Activated naive CD8-positive, alpha-beta T cell treated with anti-CD3 and anti-CD28 coated beads for 36 hours (primary cell): ENCODE measurements at places on chromosomes 3 and 15. TPM values are rescaled to one million over a fixed set of nuclear protein-coding genes. Genes with fewer than 3 reads are reported as not detected.

ASB14 gene
- not detected for total RNA-seq

DNA sequence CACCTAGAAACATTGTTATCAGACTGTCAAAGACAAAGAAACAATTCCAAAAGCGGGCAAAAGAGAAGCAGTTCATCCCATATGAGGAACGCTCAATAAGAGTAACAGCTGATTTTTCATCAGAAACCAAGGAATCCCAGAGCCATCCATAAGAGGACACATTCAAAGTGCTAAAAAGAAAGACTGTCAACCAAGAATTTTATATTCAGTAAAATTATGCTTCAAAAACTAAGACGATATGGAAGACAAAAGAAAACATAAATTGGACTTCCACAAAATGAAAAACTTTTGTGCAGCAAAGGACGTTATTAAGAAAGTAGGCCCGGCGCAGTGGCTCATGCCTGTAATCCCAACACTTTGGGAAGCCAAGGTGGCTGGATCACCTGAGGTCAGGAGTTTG, 4.0 kb downstream of the LEO1 start:
- no peak for DNase-seq

VPS13C gene
- 29.8 TPM for total RNA-seq

DNA sequence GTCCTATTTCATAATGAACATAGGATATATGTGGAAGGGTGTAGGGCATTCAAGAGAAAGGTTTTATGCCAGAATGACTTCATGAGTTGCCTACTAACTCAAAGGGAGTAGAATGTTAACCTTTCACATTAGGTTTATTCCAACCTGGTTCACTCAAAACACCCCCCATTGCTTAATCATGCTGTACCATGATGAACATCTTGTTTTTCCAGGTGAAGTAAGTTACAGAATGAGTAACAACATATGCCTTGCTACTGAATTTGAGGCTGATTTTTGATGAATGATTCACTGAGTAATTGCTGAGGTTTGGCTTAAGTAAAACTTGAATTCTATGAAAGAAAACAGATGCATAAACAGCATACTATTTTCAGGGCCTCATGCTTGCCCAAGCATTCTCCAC, 5.9 kb upstream of the CLDN16 start:
- DNase-seq = no peak

ANKRD34C gene
- not detected for total RNA-seq

DNA sequence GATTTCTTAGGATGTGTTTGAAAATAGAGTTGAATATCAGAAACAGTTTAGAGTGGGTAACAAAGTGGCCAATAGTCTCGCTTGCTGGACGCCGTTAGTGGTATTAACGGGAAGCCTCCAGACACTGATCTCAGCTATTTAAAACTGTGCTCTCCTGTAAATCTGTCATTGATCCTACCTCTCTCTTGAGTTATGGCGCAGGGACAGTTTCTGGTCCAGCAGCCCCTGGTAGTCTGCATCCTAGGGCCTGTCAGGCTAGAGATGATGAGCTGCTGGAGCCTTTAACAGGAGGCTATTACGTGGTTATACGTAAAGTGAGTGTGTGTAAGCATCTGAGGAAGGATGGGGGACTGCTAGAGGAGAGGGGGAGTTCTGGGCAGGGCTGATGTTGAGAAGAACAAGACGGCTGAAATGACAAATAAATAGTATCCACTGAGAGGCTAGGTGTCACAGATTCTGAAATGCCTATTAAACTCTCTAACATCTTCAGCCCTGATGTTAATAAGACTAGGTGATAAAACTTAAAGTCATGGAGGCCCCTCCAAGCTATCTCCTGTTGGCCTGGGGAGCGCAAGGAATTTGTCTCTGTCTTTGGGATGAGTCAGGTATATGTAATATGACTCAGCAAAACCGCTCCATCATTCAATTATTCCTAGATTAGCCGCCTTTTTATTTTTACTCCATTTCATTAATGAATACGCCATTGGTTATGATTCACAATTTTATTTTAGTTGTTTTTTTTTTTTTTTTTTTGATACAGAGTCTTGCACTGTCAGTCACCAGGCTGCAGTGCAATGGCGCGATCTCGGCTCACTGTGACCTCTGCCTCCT, 155.7 kb downstream of the GREM1 start:
- DNase-seq = no peak

GRCh38 chr15:75646112-75646943, 1.4 kb upstream of the SNX33 start:
- no peak for DNase-seq

- DNase-seq = no peak
Observed at GRCh38 chr3:39712413-39713048, 96.9 kb upstream of the MYRIP start.

GRCh38 chr3:32309654-32310242, 71.3 kb downstream of the CMTM8 start:
- DNase-seq = no peak
